Urinary bladder (tissue), 4 donors: ENCODE measurements at places on chromosomes 16 and 17. TPM values are rescaled to one million over a fixed set of nuclear protein-coding genes. Genes with fewer than 3 reads are reported as not detected.
A peak's percentile ranks its signal among the peaks of the same experiment; 100 is the strongest.

The MAPT gene
- 3.4 TPM for total RNA-seq

The RMI2 gene
- total RNA-seq = 14.3 TPM

The HOXB13 gene
- total RNA-seq = 1.7 TPM

The MYL4 gene
- 31.7 TPM for total RNA-seq

The AIPL1 gene
- not detected for total RNA-seq

The ABCC12 gene
- not detected for total RNA-seq

The CLEC19A gene
- not detected for total RNA-seq

The ZCCHC14 gene
- total RNA-seq = 36.1 TPM

The HOXB3 gene
- 10.8 TPM for total RNA-seq

The CCL14 gene
- 3.3 TPM for total RNA-seq

DNA sequence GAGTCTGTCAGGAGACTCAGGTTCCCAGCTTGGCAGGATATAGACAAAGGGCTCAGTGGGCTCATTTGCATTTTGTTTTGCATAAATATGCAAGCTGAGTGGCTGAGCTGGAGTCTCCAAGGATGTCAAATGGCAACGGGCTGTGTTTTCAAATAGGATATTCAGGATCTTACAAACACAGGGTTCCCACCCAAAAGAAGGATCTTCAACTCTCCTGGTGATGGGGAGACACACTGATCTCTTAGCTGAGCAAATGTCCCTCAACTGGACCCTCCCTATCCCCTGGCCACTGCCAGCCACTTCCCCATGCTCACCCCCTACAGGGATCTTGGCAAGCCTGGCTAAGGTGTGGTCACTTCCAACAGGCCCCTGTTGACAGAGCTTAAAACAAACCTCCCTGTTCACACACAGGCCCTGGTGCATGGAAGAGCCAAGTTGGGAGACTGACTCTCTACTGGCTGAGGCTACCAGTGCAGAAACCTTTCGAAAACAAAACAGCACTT, 61.6 kb downstream of the SOX9 start:
- no peak for DNase-seq

DNA sequence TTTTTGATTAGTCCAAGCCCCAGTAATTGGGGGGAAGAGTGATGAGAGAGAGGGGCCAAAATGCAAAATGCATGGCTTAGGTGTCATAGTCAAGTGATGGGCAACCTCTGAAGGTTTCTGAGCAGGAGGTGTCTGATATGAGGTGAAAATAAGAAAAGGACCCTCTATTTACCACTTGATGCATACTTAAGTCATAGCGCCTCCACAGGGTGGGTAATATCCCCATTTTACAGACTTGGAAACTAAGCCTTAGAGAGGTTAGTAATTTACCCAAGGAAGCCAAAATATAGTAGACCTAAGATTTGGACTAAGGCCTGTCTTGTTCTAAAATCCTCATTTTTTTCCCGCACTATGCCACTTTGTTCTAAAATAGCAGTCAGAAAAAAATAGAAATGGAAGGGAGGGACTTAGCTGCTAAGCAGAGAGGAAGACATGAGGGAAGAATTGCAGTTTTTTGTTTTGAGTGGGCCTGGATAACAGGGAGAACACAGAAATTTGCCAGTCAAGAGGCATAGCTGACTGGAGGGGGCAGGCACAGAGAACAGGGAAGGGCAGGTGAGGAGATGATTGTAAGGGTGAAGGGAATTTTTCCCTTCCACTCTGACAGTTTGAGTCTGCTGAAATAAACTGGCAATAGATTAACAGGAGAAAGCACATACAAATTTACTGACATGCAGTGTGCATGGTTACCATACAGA, 2.3 kb upstream of the GRB2 start:
- DNase-seq = no peak

DNA sequence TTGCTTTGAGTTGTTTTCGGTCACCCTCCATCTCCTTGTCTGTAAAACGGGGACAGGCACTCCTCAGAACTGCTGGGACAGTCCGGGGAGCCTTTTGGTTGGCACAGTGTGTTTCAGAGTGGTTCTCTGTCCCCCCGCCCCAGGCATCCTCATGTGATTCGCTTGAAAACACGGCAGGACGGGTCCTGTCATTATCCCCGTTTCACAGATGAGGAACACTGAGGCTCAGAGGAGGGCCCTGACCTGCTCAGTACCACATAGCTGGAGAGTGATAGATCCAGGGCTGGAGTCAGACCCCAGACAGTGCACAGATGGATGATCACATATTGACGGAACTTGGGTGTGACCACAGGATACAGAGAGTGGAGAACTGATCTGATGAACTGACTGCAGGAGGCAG, 13.5 kb upstream of the ADGRG1 start:
- DNase-seq = no peak

DNA sequence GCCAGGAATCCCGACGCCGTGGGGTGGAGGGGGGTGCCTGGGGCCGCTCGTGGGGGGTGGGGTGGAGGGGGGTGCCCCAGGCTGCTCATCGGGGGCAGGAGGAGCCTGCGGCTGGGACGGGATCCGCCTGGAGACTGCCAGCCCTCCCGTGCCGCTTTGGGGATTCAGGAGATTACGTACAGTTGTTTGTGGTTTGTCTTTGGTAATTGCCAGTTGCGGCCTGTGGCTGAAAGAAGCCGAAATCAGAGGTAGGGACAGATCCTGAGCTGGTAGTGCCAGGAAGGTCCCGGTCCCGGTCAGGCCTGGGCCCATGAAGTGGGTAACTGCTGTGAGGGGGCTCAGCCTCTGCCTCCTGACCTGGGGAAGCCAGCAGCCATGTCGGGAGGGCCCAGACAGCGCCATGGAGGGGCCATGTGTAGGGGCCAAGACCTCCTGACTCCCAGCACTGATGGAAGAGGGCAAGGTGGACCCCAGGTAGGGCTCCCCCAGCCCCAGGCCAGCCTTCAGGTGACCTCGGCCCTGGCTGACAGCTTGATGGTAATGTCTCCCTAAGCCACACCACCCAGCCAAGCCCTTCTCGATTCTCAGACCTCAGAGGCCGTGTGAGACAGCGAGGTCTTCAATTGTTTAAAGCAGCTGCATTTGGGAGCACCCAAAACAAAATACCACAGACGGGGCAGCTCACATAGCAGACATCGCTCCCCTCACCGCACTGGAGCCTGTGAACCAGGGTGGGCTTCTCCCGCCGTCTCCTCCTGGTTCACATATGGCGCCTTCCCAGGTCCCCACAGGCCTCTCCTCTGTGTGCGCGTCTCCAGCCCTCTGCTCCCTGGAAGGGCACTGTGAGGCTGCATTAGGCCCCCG, 34.9 kb upstream of the SSTR5 start:
- no peak for DNase-seq

DNA sequence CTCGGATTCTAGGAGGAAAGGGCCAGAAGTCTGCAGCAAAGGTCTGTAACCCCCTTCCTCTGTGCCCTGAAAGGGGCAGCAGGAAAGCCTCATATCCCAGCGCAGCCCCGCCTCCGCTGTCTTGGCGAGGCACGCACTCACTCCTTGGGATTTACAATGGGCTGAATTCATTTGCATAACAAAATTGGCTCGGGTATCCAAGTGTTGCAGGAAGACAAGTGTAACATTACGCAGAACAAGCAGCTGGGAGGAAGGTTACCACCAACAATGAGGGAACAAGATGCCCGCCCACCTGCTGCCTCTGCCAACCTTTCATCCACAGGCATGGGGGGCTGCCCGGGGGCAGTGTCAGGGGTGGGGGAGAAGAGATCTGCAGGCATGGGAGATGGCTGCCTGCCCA, 130.4 kb downstream of the MRM1 start:
- peak; percentile 7 for DNase-seq

GRCh38 chr17:71753070-71753469, 367.8 kb upstream of the SOX9 start:
- no peak for DNase-seq

DNA sequence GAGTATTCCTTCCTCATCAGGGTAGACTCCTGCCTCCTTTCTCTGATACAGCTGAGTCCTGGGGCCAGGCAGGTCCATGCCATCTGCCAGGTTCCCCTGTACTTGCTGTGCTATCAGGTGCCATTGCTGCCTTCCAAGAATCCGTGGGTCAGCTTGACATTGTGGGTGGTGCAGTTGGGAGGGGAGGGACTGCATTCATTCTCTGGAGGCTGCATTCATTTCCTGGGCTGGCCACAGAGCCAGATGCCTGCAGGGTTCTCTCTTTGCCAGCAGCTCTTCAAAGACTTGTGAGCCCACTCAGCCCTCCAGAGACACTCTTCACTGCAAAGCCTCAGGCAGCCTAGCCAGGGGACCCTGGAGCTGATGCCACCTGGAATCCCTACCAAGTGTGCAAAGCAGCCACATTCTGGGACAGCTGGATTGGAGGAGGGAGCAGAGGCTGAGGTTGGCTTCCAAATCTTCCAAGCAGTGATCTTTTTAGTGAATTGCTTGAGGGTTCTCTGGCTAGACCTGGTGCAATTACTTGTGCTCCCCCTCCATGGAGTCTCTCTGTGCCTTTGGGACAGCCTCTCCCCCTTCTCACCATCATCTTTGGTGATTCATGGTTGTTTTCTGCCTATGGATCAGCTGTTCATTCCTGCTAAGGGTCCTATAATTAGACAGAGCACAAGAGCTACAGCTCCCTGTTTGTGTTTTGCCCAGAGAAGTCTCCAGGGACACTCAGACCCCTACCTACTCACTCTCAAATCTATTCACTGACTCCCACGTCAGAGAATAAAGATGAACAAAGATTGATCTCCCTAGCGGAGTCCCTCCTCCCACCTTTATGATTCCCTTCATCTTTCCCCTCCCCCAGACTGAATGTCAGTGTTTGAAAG, 20.9 kb downstream of the ANKFN1 start:
- no peak for DNase-seq

- no peak for DNase-seq
These were observed 3.0 kb upstream of the NLRC5 start for GRCh38 chr16:56986361-56986760.

DNA sequence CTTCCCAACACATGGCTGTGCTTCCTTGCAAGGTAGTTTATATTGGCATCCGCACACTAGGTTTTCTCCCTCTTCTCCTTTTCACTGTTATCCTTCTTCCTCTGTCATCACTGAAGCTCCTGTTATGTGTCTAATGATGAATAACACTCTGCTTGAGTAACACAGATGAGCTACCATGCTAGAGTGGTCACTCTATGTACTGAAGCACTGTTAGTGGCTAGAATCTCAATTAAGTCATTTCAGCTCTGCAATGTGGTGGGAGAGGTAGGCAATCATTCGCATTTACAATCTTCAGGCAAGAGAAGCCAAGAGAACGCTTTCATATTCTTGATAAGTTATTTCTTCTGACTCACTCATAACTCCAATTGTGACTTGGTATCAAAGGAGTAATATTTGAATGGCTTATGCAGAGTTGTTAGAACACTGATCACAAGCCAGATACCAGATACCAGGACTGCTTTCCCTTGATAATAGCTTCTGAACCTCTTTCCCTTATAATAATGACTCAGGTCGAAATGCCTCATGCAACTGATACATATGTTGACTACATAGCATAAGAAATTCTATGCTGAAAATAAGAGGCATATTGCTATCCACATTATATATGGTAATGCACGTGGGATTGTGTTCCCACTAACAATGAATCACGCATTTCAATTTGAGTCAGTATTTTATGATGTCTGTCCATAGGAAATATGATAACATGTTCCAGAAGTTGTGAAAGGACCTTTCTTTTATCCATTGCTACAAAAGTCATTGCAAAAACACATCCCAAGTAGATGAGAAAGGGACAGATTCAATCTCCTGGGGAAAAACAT, 158.0 kb upstream of the HS3ST3A1 start:
- DNase-seq = no peak

- no peak for DNase-seq
These were observed 436.7 kb downstream of the MAF start for GRCh38 chr16:79163691-79164387.

GRCh38 chr17:64009571-64010402, 10.6 kb downstream of the ICAM2 start:
- DNase-seq = no peak

GRCh38 chr17:63753215-63753614, 11.6 kb upstream of the STRADA start:
- no peak for DNase-seq

DNA sequence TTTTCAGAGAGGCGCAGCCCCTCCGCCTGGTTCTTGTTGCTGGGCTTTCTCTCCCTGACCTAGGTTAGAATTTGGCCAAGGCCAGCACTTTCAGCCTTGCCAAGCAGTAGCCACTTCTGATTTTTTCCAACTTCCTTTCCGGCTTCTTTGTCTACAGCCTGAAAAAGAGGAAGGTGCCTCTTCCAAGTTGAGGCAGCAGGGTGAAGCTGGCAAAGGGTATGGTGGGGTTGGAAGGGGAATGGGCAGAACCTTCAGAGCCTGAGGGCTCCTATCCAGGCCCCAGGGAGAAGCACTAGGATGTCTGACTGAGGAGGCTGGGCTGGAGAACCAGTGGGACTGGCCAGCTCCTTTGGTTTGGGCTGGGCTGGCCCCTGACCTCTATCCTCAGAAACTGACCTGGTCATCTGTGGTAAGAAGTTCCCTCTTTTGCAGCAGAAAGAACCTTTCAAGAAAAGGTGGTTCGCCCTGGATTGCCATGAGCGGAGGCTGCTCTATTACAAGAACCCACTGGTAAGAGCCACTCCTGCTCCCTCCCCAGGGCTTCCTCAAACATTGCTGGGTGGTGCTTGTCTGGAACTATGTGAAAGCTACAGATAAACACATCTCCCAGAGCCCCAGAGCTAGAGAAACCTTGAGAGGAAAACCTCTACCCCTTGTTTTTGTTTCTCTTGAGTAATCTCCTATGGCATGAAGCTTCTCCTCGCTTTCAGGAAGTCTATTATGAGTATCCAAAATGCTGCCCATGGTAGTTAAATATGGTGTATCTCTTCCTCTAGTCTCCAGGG, 16.6 kb upstream of the RNF135 start:
- DNase-seq = no peak

DNA sequence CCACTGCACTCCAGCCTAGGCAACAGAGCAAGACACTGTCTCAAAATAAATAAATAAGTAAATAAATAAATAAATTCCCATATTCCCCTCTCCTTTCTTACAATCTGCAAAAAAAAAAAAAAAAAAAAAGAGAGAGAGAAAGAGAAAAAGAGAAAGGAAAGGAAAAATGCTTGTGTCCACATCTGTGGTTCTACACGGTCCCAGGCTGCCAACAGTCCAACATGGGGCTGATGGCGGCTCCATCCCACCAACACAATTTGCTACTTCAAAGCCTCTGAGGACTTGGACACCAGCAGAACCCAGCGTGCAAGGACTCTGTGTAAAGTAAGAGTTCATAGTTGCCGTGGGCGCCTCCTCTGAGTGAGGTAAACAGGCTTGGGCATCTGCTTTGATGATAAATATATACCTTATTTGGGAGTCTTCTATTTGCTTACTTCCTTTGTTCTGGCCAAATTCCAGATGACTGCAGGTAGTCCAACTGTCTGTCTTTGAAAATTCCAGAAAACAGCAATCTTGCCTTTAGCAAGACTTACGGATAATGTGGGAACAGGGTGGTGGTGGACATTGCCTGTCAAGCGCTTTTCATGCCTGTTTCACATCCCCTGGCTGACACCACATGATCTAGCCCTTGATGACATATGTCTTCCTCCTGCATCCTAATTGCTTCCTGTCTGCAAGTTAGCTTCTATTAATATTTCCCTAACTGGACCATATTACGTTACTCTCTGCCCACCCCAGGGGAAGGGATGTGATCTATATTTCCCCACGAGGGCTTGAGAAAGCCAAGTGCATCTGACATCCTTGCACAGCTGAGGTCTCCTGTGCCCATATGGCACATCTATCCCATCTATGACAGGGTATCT, 10.1 kb downstream of the LITAF start:
- no peak for DNase-seq

GRCh38 chr16:75108792-75109731, 7.5 kb downstream of the LDHD start:
- DNase-seq = no peak

GRCh38 chr16:85321509-85322271, 209.4 kb upstream of the CIBAR2 start:
- no peak for DNase-seq

- DNase-seq = no peak
These were observed 236.0 kb upstream of the IRX3 start for GRCh38 chr16:54522584-54522983.

- no peak for DNase-seq
These were observed 507.2 kb upstream of the EEF2KMT start for GRCh38 chr16:5604770-5605169.
